ENCODE measurements at places on chromosomes 5 and 9. TPM values are rescaled to one million over a fixed set of nuclear protein-coding genes. Genes with fewer than 3 reads are reported as not detected.

DNA sequence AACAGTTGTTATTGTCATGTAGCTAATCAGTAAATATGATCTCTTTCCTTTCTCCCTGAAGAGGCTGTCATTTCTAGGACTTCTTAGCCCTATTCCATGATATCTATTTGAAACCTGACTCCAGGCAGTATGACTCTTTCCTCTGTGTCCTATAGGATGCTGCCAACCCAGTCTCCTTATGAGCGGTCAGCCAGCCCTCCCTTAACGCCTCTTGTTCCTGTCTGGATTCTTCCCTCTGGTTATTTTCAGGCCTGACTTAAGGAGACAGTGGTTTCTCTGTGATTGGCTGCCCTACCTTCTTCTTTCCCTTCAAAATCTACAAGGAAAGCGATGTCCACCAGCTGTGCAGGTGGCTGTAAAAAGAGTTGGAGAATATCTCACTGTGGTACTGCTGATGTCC, 19.4 kb upstream of the C5orf63 start:
- DNase-seq, result no peak

Gene SLC6A18
- not detected for total RNA-seq

Gene LRRTM2
- 0.35 TPM for total RNA-seq

GRCh38 chr9:3730511-3730922, 204.7 kb upstream of the RFX3 start:
- no peak for DNase-seq

Gene RAD23B
- total RNA-seq, result 85.6 TPM

DNA sequence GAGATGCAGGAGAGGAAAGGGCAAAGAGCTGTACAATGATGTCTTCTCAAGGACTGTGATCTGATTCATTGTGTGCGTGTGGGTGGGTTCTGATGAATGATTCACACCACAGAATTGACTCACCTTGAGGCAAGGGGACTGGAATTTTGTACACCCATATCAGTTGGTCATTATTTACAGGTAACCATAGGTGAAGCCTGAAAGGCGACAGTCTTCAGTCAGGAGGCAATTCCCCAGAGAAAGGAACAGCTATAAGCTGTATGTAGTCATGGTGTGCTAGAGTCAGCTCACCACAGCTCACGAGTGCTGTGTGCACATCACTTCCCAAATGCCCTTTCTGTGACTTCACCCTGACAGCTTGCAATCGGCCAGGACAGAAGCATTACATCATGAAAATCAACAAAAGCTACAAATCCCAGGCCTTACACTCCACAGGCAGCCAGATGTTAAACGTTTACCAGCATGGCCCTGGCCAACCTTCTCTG, 87.6 kb upstream of the RPS23 start:
- DNase-seq, result no peak

Data from natural killer cell (primary cell).